Fibroblast of skin of abdomen (primary cell): ENCODE measurements at places on chromosomes 7 and 10.

- no peak for DNase-seq
Observed at GRCh38 chr7:107846324-107846723, 43.3 kb upstream of the SLC26A3 start.

GRCh38 chr10:5949009-5949759 is 28.2 kb downstream of the IL15RA start:
- DNase-seq = peak; percentile 64

DNA sequence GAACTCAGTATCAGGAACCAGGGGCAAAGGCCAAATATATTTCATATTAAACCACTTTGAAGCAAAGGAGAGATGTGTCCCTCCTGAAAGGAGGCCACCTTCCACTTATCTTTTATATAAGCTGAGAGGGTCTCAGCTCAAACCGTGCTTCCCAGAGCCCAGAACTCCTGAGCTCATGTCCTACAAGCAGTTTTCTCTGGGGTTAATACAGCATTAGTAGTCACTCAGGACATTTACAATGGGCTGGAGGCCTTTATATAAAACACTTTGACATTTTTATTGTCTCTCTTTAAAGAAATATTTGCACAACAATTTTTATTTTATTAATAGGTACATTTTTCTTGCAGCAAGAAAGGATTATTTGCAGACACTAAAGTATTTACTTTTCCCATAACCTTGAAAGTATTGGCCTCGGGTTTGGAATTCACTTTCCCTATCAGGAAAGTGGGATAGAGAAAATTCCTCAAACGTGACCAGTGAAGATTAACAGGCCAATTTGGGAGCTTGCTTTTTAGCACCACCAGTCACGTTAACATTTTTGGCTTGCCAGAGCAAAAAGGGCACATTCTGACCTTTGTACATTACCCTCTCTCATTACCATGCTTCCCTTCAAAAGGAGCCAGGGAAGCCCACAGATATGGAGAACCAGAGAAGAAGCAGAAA is 464.9 kb upstream of the NRP1 start:
- peak; percentile 18 for DNase-seq

GRCh38 chr7:73727952-73728351 is 8.5 kb upstream of the STX1A start:
- no peak for DNase-seq

DNA sequence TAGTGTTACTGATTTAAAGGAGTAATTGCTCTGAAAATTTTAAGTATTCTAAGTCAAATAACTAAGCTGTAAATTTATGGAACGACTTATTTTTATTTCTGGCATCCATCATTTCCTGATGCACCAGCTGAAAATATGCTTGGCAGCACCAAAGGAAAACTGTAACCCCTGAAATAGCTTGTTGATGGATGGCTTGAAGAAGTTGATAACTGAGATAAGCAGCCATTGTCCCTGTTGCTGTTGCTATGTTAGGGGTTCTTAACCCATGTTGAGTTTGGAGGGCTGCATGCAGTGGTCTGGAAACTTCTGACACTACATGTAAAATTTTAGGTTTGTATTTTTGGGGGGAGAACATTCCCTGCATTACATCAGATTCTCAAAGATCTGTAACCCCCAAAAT is 30.6 kb downstream of the RPA3 start:
- no peak for DNase-seq

- no peak for DNase-seq
Observed at GRCh38 chr10:35644050-35644950, 2.2 kb upstream of the FZD8 start.

DNA sequence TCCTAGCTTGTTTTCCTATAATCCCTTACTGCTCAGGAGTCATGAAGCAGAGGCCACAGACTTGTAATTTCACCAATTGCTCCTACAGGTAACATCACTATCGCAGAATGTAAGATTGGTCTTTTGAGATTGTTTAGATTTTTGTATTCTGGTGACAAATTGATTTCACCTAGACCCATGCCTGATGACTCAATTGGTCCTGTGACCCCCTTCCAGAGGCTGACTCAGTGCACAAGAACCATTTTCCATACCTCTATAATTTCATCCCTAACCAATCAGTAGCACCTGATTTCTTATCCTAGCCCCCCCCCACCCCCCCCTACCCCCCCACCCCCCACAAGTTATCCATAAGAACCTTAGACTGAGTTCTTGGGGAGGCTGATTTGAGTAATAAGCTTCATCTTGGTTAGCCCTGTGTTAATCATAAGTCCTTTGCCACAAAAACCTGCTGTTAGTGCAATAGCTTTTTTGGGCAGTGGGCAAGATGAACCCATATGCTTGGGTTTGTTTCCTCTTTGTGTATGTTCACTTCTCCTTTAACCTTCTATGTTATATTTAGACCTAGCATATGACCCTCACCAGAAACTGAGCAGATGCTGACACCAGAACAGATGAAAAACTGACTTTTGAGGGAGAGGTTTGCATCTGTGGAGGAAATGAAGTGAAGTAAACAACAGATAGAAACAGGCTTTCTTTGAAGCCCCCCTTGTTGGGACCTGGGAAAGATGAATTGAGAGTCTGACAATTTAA is 187.1 kb downstream of the KIF20B start:
- no peak for DNase-seq

- no peak for DNase-seq
Observed at GRCh38 chr10:49678827-49679479, 498 bp upstream of the C10orf53 start.

DNA sequence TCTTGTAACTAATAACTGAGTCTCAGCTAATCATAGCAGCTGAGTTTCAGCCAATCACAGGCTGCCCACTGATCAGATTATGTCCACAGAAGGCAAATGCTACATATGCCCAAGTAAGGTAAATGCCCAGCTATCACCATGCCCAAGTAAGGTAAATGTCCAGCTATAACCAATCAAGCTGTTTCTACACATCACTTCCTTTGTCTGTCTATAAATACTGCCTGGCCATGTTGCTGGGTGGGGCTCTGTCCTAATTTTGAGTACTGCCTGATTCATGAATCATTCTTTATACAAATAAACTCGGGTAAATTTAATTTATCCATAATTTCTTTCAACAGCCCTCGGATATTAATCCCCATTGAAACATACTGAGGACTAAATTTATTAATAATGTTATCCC is 312.4 kb downstream of the CACNA2D1 start:
- DNase-seq = no peak

DNA sequence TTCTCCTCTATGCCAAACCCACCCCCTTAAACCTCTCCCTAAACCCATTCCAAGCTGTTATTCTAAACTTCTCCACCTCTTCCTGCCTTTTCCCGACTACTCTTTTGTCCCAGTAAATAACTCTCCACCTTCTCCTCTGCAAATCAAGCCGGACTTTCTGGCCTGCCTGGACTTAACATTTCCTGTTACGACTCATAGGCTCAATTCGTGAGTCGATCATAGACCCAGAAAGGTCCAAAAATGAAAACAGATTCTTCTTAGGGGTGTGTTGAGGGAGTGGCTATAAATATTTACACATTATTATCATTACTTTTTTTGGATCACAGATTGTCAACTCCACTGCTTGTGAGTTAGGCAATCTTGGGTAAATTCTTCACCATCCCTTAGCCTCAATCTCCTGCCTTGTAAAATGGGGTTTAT is 59.0 kb upstream of the HABP2 start:
- DNase-seq = peak; percentile 39
